Breast epithelium (tissue), 4 donors: ENCODE measurements at places on chromosomes 7 and 10.

DNA sequence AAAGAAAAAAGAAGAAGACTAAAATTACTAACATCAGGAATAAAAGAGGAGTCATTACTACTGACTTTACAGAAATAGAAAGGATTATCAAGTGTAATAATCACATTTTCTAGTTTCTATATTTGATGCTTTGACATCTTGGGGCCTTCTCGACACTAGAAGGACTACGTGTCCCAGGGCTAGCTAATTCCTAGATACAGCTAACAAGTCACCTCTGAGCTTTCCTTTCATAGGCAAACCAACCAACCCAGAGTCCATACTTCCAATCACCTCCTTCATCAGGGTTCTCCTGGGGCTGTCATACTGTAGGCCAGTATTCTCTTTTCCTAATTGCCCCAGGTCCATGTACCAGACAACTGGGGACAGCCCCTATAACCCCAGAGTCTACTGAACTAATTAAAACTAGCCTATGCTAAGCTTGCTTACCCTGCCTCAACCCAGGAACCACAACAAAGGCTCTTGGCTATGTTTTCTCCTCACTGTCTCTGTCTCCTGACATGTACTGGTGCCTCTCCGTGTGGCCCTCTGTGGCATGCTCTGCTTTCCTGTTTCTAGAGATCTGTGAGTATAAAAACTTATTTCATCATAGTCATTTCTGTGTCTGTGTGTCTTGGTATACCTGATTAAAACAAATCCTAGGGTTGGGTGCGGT lies 6.7 kb upstream of the PARP12 start:
- no peak for DNase-seq

DNA sequence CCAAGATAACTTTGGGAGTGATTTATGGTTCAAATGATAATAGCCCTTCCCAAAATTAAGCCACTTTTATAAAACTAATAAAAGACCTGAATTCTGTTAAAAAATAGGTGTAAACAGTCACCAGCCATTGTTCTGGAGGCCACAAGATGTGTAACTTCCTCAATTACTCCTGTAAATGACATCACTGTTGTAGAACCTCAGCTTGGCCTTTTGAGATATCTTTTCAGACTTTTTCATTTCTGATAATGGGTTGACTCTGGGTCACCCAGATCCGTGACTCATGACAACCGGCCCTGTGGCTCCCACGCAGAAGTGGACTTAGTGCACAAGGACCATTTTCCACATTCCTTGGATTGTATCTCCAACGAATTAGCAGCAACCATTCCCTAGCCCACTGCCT lies 106.6 kb downstream of the DKK1 start:
- DNase-seq = no peak

DNA sequence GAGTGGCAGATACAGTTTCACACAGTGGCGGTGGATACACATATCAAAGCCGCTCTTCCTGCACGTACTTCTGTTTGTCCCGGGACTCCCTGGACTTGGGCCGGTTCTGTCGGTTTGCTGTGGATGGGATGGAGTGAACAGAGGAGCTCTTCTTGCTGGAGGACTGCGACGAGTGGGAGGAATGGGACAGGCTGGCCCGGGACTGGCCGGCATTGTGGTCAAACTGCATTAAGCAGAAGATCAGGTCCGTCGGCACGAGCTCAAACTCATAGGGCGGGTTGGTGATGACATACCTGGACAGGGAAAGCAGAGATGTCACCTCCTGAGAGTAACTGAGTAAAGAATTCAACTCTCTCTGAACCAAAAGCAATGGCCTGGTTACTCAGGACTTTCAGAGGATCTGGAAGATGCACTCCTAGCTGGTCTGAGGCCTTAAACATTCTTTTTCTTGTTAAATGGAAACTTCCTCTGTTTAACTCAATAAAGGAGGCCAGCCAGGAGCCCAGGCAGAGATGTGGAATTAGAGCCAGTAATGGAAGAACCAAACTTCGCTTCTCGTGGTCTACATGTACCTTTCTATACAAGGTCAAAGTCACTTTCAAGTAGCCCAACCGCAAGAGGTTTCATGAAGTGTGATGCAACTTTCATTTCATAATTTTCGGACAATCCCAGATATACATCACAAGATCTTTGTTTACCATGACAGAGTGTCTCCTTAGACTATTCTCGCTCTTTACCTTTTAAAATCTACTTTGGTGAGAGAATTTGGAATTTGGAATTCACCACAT lies 750.2 kb downstream of the KCNMA1 start:
- no peak for DNase-seq

DNA sequence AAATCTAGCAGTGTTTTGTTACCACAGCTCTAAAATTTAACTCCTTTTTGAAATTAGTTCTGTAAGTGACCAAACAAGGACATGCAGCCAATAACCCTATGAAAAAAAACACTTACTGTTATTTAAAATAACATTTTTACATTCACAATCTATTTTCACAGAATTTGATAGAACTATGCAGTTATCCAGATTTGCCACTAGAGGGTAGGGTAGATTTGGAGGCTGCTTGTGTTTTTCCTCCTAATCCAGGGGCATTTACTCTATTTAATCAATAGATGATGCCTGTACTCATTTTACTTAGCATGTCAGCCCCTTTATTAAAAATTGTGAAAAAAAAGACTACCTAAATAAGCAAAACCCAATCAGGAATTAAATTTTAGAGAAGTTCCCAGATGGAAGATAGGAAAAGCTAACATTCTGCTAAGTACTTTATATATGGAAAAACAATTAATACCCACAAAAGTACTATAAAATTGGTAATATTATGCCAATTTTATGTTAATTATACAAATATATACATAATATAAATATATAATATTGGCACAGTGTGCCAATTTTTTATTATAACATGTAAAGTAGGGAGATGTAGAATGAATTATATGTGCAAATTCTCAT lies 18.1 kb upstream of the LIPK start:
- no peak for DNase-seq

GRCh38 chr10:99394761-99395386 lies 35.5 kb downstream of the GOT1 start:
- no peak for DNase-seq

- no peak for DNase-seq
These were observed 266.1 kb downstream of the GLI3 start for GRCh38 chr7:41970941-41971340.

DNA sequence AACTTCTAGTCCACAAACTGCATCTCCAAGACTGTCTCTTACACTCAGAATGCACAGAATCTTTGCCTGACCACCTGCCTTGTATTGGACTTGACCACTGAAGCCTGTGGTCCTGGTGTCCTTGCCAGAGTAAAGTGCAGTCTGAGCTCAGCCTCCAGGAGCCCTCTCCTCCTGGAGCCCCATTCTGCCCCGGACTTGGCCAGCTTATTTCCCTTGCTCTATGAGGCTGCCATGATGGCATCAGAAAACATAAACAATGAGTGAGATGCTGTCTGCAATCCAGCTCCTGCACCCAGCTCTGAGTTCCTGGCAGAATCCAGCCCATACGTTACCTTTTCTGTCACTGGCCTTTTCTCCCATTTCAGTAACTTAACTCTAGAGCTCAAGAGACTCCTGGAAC lies 494.6 kb downstream of the PLXNA4 start:
- DNase-seq = no peak
